ENCODE measurements at places on chromosomes 1 and 21.

DNA sequence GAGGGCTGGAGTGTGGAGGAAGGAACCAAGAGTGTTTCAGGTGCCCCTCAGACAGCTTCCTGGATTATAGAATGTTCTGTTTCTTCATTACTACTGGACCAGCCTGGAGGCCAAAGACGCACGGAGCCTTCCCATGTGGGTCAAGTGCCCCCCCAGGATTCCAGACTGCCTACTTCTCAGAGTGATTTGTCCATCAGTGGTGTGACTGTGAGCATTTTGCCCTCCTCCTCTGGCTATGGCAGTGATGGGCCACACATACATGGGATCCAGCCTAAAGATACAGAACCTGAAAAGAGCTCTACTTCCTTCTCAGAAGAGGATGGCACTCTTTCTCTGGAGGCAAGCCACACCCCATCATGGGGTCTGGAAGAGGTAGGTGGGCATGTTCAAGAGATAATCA, 64.9 kb downstream of the MACF1 start:
- no peak for DNase-seq

- no peak for DNase-seq
Observed at GRCh38 chr1:24501371-24502064, 1.1 kb upstream of the RCAN3 start.

GRCh38 chr1:161133220-161133740, 813 bp upstream of the DEDD start:
- no peak for DNase-seq

DNA sequence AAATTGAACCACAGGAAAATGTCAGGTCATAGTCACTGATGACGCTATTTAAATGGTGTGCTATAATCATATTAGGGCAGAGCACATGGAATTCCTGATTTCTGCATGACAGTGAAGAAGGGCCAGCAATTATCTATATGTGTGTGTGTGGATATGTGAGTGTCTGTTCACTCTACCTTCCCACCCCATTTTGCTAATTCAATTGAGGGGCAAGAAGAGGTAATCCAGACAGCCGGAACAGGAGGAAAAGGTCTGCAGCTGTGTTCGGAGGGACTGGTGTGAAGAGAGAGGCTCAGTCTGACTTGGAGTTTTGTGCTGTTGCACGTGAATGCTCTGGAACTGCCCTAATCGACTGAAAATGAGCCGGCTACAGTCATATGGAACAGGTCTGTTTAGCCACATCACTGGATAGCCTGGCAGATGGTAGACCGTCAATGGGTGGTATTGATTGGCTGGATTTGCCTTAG, 5.1 kb upstream of the ELAVL4 start:
- DNase-seq: no peak

DNA sequence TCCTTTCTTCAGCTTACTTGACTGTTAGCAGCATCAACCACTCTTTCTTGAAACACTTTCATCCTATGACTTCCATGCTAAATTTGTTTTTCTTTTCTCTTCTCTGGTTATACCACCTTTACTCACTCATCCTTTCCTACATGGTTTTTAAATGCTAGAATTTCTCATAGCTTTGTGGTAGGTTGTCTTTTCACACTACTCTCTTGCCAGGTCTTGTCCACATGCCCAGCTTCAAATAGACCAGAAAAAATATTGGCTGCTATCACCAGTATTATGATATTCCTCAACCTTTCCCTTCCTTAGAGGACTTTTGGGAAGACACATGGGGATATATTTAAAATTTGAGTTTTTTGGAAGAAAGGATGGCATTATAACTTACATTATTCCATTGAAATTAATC, 48.8 kb downstream of the PPP1R12B start:
- DNase-seq: no peak

GRCh38 chr1:31981456-31981839, 32.2 kb upstream of the KHDRBS1 start:
- DNase-seq: no peak

DNA sequence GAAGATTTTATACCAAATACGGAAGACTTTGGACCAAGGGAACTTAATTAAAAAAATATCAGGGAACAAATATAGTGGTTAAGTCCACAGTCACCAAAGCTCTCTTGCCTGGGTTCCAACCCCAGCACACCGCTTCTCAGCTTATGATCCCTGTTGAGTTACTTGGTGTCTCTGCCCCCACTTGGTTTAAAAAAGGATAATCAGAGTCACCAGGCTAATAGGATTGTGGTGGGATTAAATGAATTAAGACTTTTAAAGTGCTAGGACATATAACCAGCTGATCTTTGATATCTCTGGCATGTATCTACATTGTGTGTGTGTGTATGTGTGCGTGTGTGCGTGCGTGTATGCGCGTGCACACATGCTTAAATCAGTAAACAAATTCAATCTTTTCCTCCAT, 474.7 kb upstream of the DAB1 start:
- DNase-seq: no peak

- no peak for DNase-seq
Observed at GRCh38 chr1:246638941-246639655, 72.8 kb downstream of the CNST start.

- DNase-seq: no peak
Observed at GRCh38 chr1:145758116-145758515, 38.8 kb downstream of the CD160 start.

GRCh38 chr1:109116286-109116685, 2.4 kb downstream of the ELAPOR1 start:
- DNase-seq: no peak

GRCh38 chr1:223150443-223150842, 7.4 kb upstream of the TLR5 start:
- DNase-seq: no peak

DNA sequence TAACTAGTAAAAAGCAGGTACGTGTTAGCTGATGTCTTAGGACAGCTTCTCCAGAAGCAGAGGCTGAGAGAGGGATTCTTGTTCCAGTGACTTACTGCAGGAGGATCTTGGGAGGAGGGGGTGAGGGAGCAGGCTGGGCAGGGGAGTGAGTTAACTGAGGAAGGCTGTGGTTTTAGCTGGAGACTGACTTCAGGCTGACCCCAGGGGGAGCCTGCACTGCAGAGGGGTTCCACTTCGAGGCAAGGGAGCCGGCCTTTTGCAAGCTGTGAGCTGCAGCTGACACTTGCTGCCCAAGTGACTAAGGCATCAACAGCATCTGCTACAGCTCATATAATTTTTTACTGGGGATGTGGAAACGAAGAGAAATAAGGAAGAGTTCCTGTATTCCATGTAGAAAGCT, 50.4 kb upstream of the SOD1 start:
- DNase-seq: no peak

DNA sequence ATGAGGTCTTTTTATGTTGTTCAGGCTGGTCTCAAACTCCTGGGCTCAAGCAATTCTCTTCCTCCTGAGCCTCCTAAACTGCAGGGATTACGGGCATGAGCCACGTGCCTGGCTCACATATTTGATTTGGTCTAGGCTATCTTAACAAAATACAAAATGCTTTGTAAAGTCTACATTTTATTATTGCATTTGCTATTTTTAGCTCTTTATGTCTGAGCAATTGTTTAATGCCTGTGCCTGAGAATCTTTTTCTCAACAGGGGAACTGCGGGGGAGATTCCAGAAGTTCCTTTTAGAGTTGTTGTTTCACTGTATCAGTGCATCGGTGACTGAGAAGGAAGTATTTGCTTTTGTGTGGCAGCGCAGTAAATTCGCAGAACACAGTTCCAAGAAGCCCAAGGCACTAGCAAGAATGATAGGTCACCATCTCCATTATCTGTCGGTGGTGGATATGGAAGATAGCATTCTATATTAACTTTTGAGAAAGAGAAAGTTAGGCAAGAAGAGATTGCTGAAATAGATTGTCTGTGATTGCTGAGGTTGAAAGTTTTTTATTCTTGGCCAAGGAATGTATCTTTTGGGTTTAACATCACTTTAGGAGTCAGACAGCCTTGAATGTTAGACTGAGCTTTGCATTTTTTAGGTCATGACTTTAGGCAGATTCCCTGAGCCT, 167.3 kb downstream of the PDE4B start:
- no peak for DNase-seq

- no peak for DNase-seq
Observed at GRCh38 chr1:58927041-58927721, 143.3 kb upstream of the JUN start.

- DNase-seq: no peak
Observed at GRCh38 chr1:41663671-41664400, 179.4 kb upstream of the EDN2 start.

DNA sequence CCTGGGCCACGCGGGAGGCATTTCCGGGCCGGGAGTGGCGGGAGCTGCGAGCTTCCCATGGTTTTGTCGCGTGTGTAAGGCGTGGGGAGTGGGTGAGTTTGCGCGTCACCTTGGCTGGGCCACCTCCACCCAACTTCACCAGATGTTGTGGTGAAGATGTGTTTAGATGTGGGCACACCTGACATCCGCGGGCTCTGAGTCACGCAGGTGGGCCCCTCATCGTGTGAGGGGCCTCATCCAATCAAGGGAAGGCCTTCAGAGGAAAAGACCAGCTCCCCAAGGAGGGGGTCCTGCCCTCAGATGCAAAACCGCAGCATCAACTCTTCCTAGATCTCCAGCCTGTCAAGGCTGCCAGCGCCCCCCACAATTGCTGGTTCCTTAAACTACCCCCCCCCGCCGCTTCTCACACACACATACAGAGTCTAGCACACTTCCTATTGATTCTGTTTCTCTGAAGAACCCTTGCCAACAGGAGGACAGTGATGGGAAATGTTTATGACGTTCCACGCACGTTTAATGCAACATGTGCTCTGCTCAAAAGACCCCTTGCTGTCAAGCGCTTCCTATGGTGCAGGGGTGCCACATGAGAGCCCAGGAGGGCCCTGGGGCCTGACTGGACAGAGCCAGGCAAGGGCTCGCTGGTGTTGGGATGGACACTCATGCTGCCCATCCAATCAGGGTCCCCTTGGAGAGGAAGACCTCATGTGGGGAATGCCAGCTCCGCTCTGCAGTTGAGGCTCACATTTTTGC, 11.9 kb downstream of the ACTRT2 start:
- DNase-seq: peak; percentile 8

GRCh38 chr1:221159608-221160007, 280.4 kb downstream of the HLX start:
- no peak for DNase-seq

DNA sequence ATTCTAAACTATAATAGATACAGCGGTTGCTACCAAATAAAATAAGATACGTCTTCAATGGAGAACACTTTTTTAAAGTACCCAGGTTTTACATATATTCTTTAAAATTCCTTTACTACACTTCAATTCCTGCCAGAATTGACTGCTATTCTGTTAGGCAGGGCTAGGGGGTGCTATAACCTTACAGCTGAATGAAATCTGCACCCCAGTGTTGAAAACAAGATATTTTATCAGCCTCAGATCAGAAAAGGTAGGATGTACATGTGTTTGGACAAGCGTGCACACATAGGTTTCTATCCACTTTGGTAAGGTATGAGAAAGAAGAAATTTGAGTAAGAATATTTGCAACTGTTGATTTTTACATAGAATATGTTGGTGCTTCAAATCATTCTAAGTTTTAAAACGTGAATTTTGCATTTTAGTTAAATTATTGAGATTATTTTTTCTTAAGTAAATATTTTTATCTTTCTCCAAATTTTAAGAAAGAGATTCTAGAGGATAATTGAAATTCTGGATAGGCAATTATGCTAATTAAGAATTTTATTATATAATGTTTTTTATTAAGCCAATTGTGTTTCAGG, 490.8 kb upstream of the ADGRL4 start:
- DNase-seq: no peak

DNA sequence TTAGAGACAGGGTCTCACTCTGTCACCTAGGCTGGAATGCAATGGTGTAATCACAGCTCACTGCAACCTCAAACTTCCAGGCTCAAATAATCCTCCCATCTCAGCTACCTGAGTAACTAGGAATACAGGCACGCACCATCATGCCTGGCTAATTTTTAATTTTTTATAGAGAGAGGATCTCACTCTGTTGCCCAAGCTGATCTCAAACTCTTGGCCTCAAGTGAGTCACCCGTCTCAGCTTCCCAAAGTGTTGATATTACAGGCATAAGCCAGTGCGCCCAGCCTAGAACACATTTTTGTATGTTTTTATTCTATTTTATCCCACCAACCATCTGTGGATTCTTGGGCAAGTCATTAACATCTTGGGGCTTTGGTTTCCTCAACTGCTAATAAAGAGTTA, 100.5 kb downstream of the AK5 start:
- DNase-seq: no peak
